ENCODE measurements at places on chromosomes 12 and 14.

- DNase-seq = no peak
These were observed 16.8 kb downstream of the GALNT6 start for GRCh38 chr12:51374361-51374760.

DNA sequence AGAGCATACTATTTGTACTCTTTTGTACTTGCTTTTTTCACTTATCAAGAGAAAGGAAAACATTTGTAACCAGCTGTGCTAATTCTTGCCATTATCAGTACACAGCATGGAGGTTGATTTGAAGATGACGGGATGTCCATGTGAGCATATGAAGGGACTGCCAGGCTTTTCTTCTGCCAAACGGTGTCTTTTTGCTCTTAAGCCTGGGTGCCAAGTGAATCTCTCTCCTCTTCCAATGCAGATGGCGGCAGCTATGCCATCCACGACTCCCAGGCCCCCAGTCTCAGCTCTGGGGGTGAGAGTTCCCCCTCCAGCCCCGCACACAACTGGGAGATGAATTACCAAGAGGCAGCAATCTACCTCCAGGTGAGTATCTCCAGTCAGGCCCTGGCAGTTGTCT, 38.9 kb downstream of the TPCN1 start:
- DNase-seq = no peak

- DNase-seq = peak; percentile 78
These were observed 767 bp upstream of the TCP11L2 start for GRCh38 chr12:106301611-106302321.

GRCh38 chr14:101473045-101473729, 88.1 kb upstream of the DIO3 start:
- DNase-seq = no peak

DNA sequence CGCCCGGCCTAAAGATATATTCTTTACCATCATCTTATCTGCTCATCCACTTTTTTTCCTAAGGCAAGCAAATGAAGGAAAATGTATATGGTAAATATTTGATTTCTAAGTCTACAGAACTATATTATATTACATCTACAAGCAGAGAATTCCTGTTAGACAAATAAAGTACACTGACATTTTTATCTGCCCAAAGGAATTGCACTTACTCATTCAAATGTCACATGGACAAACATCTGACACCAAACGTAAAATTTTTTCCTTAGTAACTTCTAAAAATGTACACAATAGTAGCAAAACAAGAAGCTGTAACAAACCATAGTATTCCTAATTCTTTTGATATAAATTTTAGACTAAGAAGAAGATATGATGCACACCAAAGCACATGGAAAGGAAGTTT, 51.0 kb downstream of the SPPL3 start:
- no peak for DNase-seq

DNA sequence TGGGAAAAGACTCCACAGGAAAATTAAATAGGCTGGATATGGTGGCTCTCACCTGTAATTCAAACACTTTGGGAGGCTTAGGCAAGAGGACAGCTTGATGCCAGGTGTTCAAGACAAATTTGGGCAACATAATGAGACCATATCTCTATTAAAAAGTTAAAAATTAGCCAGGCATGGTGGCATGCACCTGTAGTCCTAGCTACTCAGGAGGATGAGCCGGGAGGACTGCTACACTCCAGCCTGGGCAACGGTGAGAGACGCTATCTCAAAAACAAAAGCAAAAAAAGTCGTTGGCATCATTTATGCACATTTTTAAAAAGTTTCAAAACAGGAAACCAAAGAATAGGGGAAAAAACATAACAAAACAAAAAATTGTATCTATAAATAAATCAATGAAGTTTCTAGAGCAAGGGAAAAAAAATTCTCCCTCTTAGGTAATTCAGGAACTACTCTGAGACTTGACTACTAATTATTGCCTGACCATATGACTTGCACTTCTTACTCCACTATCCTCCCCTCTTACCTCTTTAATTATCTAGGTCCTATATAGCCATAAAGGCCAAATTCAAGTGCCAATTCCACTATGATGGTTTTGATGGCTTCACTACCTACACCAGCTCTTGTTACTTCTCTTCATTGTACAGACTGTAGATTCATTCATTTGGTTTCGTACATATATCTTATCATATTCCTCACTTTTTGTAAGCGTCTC, 1.6 kb downstream of the METTL3 start:
- no peak for DNase-seq

DNA sequence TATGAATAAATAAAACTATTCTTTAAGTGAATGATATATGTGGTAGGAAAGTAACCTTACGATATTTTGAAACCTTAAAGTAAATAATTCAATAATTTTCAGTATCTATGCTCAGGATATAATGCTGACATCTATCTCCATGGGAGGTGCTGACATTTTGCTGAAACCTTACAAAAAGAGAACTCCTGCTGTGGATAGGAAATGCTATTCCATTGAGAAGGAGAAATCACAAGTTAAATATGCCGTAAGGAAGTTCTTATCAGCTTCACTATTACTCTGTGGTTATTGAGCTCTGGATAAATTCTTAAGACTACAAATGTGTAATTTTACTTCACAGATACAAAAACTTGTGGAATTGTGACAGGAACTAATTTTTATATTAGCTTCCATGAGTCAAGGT, 722.1 kb downstream of the TMTC2 start:
- no peak for DNase-seq

DNA sequence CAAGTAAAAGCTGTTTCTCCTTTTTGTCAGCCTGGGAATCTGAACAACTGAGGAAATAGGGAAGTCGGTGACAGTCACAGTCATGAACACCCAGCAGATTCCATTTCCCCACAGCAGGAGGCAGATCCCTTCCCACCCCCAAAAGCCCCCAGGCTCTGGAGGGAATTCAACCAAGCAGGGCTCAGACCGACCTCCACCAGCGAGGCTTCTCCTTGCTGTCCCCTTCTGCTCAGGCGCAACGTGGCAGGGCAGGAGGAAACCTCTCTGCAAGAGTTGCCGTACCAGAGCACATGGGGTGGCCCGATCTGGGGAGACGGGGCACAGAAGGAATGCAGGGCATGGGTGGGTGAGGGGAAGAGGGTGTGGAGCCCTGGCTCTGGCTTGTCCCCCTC, 319 bp downstream of the GALNT6 start:
- DNase-seq = peak; percentile 13

- DNase-seq = no peak
These were observed 18.5 kb upstream of the EML1 start for GRCh38 chr14:99774556-99775307.

- no peak for DNase-seq
These were observed 1.2 kb upstream of the AP1G2 start for GRCh38 chr14:23568600-23569331.

GRCh38 chr12:79444089-79444488, 246.7 kb downstream of the PAWR start:
- no peak for DNase-seq

GRCh38 chr12:129788506-129789084, 115.2 kb downstream of the TMEM132D start:
- DNase-seq = no peak

GRCh38 chr12:108650083-108650482, 16.4 kb upstream of the SELPLG start:
- no peak for DNase-seq

DNA sequence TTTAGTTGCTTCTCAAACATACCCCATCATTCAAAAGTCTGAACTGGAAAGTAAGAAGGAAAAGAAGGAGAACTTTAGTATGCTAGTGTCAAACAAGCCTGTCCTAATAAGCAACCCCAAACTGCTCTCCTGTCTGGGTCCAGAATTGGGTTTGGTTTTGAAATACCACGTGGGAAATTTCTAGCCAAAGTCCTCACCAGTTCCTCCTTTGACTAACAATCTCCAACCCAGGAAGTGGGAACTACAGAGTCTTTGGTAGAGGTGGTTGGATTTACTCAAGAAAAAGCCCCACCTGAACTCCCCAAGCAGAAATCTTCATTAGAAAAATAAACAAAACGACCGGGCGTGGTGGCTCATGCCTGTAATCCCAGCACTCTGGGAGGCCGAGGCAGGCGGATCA, 17.4 kb upstream of the EIF4B start:
- DNase-seq = no peak

GRCh38 chr12:79673354-79673753, 17.4 kb downstream of the PAWR start:
- no peak for DNase-seq

DNA sequence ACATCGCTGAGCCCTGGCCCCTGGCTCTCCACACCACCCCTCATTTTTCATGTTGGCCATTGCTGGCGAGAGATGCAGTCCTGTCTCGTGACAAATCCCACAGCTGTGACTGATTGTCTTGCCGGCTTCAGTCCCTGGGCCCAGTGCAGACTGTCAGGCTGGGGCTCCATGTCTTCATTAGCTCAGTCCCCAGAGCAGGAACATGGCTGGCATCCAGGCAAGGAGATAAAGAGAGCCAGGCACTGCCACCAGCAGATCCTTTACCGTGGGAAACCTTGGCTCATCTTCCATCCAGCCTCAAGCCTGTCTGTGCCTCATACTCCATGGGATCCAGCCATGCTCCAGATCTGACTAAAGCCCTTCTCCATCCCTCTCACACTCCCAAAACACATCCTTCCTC, 284.7 kb upstream of the FKBP4 start:
- no peak for DNase-seq

- no peak for DNase-seq
These were observed 8.0 kb upstream of the RTRAF start for GRCh38 chr14:51981218-51981854.

DNA sequence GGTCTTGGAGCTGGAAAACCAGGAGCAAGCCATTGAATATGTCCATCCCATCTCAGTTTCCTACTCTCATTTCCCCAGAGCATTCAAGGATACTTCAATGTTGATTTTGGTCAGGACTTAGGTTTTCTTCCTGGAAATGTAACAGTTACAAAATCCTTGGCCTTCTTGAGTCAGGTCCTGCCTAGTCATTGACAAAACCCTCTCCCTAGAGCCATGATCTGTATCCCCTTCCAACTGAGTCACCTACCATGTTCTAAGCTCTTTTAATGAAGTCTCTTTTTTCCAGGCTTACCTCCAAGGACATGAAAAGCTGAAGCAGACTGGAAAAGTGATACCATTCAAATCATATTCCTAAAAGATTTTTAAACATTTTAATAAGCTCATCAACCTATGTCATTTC, 549.2 kb downstream of the GALC start:
- no peak for DNase-seq

DNA sequence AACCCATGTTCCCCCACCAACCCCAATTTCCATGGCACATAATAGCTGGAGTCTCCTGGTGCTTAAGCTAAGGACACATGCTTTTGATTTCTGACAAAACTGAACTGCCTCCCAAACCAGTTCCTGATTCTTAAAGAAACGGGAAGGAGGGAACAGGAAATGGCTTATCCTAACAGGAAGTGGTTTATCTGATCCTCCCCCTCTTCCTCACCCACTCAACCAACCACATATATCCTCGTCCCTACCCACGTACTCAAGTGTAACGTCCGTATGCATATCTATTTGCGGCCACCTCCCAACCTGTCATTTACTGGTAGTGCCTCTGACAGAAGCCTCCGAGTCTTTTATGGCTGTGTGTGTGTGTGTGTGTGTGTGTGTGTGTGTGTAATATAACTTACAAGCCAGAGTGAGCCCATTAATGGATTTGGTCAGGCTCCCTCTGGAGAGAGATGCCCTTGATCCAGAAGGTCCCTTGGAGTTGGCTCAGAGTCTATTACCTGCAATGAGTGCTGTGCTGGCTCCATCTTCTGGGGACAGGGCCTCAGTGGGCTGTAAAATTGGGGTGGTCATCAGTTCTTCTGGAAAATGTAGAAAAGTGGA, 7.7 kb downstream of the DAZAP2 start:
- DNase-seq = peak; percentile 75

DNA sequence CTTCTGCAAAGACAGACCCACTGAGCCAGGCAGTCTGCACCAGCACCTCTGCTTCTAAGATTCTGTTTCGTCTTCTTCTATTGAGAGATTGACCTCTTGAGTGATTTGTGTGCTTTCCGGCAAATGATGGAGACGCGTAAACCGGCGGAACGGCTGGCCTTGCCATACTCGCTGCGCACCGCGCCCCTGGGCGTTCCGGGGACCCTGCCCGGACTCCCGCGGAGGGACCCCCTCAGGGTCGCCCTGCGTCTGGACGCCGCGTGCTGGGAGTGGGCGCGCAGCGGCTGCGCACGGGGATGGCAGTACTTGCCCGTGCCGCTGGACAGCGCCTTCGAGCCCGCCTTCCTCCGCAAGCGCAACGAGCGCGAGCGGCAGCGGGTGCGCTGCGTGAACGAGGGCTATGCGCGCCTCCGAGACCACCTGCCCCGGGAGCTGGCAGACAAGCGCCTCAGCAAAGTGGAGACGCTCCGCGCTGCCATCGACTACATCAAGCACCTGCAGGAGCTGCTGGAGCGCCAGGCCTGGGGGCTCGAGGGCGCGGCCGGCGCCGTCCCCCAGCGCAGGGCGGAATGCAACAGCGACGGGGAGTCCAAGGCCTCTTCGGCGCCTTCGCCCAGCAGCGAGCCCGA, 703 bp downstream of the ASCL4 start:
- no peak for DNase-seq

- no peak for DNase-seq
These were observed 62.8 kb downstream of the TSHR start for GRCh38 chr14:81018251-81018650.

- no peak for DNase-seq
These were observed 31.3 kb upstream of the VSX2 start for GRCh38 chr14:74207943-74208342.

DNA sequence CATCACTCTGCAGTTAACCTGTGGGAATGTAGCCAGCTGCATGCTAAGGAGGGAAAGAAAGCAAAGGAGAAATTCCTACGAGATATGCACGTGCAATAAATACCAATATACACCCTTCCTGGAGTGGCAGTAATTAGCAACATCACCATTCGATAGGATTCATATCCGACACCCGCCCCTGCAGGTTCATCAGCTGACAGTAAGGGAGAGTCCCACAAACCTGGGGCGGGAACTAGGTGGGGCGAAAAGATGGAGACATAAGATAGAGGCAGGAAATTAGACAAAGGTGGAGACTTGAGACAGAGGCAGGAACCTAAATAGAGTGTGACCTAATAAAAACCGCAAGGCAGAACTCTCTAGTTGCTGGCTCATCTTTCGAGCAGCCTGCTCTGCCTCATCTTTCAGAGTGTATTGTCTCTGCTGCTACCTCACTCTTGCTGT, 51.6 kb downstream of the PLEKHG3 start:
- DNase-seq = peak; percentile 86

- DNase-seq = no peak
These were observed 8.5 kb downstream of the WSB2 start for GRCh38 chr12:118052324-118053070.

DNA sequence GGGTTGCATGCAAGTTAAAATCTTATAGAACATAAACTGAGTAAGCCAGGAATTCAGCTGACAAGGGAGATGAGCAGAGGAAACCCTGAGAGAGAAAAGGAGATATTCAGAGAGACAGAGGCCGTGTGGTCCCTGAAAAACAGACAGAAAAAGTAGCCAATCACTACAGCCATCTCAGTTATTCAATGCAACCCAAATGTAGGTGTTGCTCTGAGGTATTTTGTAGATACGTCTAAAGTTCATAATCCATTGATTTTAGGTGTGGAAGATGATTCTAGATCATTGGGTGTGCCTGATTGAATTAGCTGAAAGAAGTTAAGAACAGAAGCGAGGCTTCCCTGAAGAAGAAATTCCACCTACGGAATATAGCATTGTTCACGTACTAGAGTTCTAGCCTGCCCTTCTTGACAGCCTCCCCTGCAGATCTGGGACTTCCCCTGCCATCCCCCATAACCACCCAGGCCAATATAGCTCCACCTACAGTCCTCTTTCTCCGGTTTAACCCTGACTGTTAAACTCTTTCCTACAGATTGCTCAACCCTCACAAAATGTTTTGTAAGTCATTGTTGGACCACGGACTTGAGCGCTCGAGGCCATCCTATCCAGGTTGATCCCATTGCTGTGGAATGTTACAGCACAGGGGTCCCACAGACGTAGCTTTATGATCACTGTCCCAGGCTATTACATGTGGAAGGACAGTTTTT, 21.7 kb downstream of the AICDA start:
- DNase-seq = no peak

Measured in CD4-positive, alpha-beta T cell treated with Interferon alpha-2 for 1 hour (primary cell).